ENCODE measurements at places on chromosomes 1 and 21. TPM values are rescaled to one million over a fixed set of nuclear protein-coding genes. Genes with fewer than 3 reads are reported as not detected.

DNA sequence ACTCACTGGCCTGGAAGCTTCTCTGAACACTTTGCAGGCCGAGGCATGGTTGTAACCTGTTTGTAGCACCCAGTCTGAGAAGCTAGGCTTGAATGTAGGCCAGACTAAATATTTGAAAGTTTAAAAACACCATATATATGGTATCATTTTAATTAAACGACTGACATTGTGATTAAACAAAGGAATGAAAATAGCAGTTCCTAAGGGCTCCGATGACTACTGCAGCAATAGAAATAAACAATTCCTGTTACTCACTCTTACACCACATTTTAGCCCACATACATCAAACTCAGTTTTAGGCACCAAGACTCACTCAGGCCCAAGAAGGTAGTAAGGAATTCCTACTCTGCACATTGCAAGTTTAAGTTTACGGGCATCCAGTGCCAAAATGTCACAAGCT, 281.2 kb downstream of the AKT3 start:
- peak; percentile 64 for DNase-seq

- DNase-seq, result no peak
Observed at GRCh38 chr1:905071-905749, 18.5 kb upstream of the SAMD11 start.

DNA sequence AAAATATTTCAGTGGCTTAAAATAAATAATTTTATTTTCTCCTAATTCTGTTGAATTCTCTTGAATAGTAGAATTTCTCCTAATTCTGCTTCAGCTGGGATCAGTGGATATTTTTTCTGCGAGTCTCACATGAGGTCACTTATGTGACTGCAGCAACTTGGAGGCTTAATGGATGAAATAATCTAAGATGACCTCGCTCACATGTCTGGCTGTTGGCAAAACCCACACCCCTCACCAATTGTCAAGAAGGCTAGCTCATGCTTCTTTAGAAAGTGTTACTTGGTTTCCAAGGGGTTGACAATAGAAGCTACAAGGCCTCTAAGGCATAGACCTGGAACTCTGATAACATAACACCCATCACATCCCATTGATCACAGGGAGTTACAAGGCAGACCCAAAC, 156.9 kb upstream of the DPYD start:
- peak; percentile 44 for DNase-seq

DNA sequence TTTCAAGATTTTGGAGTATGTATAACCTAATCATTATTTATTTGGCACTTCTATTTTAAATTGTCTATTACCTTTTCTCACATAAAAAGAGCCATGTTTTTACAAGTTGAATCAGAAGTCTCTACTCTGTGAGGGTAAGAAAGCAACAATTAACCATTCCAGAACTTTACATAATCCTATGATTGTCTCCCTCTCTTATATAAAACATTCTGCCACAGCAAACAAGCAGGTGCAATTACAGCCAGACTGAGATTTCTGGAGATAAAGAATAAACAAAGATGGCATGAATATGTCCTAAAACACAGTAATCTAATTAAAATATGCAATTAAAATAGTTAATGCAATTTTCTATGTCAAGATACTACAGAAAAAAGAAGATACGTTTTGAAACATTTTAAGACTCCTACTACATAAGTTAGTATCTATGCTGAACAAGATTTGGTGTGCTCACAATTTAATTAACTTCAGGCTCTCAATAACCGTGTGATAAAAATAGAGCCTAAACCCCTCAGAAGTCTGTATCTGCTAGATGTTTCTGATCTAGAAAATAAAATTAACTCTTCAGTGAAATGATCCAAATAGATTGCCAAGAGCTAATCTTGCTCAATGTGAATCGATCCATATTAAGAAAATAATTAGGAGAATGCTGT, 13.7 kb upstream of the TMPRSS15 start:
- DNase-seq, result no peak

DNA sequence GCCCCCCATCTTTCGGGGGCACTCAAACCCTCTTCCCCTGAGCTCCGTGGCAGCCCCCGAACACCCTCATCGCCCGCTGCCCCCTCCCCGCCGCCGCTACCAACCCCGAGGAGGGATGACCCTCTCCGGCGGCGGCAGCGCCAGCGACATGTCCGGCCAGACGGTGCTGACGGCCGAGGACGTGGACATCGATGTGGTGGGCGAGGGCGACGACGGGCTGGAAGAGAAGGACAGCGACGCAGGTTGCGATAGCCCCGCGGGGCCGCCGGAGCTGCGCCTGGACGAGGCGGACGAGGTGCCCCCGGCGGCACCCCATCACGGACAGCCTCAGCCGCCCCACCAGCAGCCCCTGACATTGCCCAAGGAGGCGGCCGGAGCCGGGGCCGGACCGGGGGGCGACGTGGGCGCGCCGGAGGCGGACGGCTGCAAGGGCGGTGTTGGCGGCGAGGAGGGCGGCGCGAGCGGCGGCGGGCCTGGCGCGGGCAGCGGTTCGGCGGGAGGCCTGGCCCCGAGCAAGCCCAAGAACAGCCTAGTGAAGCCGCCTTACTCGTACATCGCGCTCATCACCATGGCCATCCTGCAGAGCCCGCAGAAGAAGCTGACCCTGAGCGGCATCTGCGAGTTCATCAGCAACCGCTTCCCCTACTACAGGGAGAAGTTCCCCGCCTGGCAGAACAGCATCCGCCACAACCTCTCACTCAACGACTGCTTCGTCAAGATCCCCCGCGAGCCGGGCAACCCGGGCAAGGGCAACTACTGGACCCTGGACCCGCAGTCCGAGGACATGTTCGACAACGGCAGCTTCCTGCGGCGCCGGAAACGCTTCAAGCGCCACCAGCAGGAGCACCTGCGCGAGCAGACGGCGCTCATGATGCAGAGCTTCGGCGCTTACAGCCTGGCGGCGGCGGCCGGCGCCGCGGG, 837 bp downstream of the FOXD3 start:
- DNase-seq, result peak; percentile 45

The PLEKHN1 gene
- total RNA-seq, result 4.5 TPM

GRCh38 chr1:221625026-221625425, 116.9 kb downstream of the DUSP10 start:
- no peak for DNase-seq

DNA sequence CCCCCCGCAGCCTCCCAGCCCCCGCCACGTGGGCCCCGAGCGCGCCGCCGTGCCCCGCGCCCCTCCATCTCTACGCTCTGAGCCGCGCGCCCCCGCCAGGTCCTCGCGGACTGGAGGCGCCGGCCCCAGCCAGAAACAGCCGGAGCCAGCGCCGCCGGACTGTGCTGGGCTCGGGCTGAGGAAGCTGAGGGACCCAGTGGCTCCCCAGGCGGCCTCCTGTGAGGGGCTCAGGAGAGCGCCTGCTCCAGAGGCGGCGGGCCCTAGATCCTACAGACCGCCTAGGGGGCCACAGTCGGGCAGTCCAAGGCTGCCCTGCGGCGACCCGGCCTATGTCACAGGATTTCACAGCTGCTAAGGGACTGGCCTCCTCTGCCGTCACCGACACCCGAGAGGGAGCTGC, 82.1 kb downstream of the NENF start:
- no peak for DNase-seq

GRCh38 chr1:39148942-39149341, 55.6 kb upstream of the MACF1 start:
- no peak for DNase-seq

DNA sequence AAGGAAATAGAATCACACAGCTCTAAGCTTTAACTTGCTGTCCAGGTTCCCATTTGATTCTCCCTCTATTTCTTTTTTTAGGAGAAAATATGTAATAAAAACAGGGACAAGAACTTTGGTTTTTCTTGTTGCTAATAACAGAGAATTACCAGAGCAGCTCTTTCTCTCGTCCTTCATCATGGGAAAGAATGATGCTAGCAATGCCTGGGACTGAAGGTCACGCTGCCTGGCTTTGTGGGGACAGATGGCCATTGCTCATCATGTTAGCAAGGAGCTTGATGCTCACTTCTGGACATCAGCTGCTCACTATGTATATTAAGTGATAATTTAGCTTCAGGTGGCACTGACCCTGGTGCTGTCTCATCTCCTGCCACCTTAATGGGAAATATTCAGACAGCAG, 77.3 kb upstream of the AKT3 start:
- DNase-seq, result no peak

DNA sequence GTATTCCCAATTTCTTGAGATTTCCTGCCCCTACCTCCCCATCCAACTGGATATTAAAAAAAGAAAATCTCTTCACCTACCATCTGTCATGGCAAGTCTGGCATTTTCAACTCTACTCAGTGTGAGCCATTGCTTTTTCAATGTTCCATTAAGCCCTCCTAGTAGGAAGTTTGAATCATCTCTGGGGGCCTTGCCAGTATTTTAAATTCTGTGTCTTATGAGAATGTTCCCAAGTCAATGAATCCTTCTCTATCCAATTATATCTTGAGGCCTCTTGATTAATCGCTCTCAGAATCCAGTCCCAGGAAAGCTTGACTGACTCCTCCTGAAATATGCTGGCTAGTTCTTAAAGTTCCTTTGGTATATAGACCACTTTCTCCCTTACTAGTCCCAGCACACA, 91.5 kb downstream of the NGF start:
- DNase-seq, result peak; percentile 44
